ENCODE measurements at places on chromosomes 6 and 20.

DNA sequence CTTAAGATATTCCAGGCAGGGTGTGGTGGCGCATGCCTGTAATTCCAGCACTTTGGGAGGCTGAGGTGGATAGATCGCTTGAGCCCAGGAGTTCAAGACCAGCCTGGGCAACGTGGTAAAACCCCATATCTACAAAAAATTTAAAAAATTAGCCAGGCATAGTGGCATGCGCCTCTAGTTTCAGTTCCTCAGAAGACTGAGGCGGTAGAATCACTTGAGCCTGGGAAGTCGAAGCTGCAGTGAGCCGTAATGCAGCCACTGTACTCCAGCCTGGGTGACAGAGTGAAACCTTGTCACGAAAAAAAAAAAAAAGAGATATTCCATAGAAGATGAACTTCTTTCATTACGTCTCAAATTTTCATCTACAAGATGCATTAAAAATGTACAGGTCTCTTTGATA, 46.7 kb upstream of the ISM1 start:
- DNase-seq: no peak

- DNase-seq: no peak
These were observed 76.9 kb downstream of the SMOC2 start for GRCh38 chr6:168517742-168518347.

DNA sequence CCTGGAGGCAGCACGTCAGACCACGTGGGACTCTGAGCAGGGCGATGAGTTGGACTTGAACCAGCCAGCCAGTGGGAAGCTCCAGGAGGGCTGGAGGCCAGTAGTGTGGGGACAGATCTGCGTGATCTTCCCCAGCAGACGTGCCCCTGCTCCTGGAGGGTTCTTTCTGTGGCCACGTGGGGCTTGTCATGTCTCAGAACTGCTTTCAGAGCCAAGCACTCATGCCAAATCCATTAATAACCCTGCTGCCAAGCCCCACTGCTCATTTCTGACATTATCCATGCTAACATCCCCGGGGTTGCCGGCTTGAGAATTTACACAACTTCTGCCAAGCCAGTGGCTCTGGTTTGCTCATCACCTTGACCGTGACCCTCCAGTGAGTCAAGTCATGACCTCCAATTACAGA, 38.3 kb downstream of the SIRPA start:
- no peak for DNase-seq

GRCh38 chr6:32974541-32975308, 6.3 kb downstream of the BRD2 start:
- no peak for DNase-seq

- no peak for DNase-seq
These were observed 13.8 kb downstream of the UBE2V1 start for GRCh38 chr20:50099113-50099512.

DNA sequence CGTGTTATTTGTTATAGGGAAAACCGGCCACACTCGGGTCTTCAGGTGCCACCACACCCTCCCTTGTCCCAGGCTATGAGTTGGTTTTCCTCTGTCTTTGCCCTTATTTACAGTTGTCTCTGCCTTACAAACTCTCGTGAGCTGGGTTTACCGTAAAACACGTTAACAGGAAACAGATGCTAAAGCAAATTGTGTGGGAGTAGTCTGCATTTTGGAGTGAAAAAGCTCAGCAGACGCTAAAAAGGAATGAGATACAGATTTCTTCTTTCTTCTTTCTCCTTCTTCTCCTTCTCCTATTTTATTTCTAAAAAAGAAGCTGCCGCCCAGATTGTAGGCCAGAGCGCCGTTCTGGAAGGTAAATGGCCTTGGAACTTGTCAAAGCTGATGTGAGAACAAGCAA, 51.9 kb downstream of the APCDD1L start:
- DNase-seq: no peak

DNA sequence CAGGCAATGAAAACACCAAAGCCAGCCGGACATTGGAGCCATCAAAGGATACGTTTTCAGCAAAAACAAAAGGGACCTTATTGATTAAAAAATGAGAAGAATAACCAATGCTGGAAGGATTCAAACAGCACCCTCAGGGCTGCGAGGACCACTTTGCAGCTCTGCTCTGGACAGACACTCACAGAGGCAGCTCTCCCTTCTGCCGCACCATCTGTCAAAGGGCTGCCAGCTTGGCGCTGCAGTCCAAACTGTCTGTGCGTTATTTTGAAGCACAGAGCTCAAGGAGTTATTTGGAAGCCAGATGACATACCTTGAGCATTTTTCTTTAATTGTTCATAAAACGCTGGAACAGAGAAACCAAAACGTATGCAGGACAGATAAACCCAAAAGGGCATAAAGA, 85.2 kb downstream of the KIF16B start:
- DNase-seq: no peak

GRCh38 chr20:60762386-60762785, 489.7 kb upstream of the CDH4 start:
- no peak for DNase-seq

DNA sequence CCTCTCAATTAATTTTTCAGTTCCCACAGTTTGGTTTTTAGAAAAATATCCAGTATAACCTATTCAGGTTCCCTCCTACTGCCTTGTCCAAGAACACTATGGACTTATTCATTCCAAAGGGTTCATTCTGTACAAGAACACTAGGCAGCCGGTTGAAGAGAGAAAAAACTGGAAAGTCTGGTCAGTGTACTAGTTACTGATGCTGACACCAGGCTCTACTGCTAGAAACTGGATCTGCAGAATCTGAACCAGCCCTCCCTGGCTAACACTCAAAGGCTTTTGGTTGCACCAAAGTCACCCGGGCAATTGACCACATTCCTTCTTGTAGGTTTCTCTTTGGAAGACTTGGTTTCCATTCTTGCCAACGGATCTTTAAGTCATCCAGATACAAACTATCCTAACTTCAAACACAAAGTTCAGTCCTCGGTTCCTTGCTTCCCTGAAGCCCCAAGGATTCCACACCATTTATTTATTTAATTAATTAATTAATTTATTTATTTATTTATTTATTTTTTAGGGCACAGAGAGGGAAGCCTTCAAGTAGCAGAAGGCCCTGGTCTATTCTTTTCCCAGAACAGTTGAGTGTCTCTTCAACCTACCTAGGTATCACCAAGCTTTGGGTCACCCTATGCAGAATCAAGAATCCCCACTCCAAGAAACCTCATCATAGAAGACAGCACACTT, 268.1 kb downstream of the ADGB start:
- no peak for DNase-seq

DNA sequence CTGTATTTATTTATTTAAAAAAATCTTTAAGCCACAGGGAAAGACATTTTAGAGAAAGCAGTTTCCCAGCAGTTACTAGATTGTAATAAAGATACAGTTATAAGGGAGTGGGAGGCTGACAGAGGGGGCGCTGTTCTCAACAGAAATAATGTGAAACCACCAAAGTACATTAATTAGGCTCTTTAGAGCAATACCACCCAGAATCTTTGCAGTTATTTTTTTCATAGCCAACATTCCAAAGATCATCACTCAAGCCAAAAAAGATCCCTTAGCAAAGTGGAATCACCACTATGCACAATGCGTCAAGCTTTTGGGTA, 331.3 kb upstream of the DEFB112 start:
- no peak for DNase-seq

- no peak for DNase-seq
These were observed 104.2 kb upstream of the THEMIS start for GRCh38 chr6:128005009-128005408.

Measured in thoracic aorta (tissue), 2 donors.